Left lobe of liver (tissue), 2 donors: ENCODE measurements at places on chromosomes 3 and 15. TPM values are rescaled to one million over a fixed set of nuclear protein-coding genes. Genes with fewer than 3 reads are reported as not detected.

Gene ATP2B2
- total RNA-seq, result 37.9 TPM

Gene FES
- 39.4 TPM for total RNA-seq

- peak; percentile 3 for DNase-seq
These were observed 156.6 kb downstream of the RPLP1 start for GRCh38 chr15:69609176-69609575.

- DNase-seq, result no peak
These were observed 134.8 kb downstream of the NSMCE3 start for GRCh38 chr15:29134641-29135308.

GRCh38 chr15:80967451-80967850 lies 22.2 kb downstream of the MESD start:
- DNase-seq, result no peak

- no peak for DNase-seq
These were observed 28.1 kb downstream of the CPNE4 start for GRCh38 chr3:132006605-132007204.

GRCh38 chr3:11509173-11510000 lies 134.3 kb downstream of the VGLL4 start:
- DNase-seq, result peak; percentile 66

GRCh38 chr3:106452096-106452495 lies 583.3 kb upstream of the CBLB start:
- DNase-seq, result no peak

DNA sequence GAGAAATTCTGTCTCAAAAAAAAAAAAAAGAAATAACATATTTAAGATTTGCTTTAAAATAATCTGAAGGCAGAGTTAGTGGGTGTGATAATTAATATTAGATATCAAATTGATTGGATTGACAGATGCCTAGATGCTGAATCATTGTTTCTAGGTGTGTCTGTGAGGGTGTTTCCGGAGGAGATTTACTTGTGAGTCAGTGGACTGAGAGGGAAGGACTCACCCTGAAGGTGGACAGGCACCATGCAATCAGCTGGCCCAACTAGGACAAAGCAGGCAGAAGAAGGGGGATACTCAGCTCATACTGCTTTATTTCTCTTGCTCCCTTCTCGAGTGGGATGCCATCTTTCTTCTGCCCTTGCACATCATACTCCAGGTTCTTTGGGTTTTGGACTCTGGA lies 16.7 kb upstream of the RPL24 start:
- no peak for DNase-seq

DNA sequence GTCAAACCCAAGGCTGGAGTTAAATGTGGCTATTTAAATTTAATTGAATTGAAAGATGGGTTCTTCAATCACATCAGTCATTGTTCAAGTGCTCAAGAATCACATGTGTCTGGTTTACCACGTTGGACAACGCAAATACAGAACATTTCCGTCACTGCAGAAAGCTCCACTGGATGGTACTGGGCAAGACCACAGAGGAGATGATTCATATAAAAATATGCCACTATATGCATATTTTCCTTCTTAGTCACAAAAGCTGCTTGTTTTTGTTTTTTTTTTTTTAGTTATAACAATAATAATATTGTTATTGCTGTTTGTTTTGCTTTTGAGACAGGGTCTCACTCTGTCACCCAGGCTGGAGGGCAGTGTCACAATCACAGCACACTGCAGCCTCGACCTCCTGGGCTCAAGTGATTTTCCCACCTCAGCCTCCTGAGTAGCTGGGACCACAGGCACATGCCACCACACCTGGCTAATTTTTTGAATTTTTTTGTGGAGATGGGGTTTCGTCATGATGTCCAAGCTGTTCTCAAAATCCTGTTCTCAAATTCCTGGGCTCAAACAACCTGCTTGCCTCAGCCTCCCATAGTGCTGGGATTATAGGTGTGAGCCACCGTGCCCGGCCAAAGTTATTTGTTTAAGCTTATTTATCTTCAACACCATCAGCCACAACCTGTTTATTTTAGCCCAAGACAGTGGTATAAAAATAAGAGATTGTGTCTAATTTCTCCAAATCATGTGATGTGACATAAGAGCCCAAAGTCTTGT lies 19.4 kb downstream of the RTP3 start:
- DNase-seq, result no peak

DNA sequence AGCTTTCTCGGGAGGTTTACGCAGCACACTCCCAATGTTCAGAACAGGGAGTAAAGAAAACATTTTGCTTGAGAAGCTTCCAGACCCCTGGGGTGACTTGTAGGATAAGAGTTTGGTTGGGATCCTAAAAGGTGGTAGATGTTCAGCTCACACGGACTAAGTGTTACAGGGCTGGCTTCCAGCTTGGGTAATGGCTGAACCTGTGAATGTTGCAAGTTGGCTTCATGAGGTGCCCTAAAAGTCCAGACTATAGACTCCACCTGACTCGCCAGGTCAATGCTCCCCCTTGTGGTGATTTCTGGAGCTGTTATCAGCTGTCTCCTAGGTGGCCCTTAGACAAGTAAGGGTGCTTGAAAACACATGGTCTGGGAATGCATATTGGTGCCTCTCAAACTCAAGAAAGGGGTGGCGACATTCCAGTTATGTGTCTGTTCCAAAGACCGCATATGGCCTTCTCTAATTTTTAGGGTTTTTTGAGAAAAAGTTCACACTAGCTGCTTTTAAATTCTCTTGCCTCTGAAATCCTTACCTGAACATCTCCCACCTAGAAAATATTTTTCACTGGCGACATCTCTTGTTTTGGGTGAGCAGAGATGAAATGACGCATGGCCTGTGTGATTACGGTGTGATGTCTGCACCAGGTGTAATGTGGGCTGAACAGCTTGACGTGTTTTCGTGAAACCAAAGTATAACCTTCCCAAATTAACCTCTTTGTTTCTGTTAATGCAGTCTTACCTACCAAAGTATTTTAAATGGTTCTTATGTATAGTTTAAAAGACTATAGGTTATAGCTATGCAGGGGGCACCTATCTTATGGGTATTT lies 175.7 kb upstream of the KBTBD8 start:
- peak; percentile 82 for DNase-seq

DNA sequence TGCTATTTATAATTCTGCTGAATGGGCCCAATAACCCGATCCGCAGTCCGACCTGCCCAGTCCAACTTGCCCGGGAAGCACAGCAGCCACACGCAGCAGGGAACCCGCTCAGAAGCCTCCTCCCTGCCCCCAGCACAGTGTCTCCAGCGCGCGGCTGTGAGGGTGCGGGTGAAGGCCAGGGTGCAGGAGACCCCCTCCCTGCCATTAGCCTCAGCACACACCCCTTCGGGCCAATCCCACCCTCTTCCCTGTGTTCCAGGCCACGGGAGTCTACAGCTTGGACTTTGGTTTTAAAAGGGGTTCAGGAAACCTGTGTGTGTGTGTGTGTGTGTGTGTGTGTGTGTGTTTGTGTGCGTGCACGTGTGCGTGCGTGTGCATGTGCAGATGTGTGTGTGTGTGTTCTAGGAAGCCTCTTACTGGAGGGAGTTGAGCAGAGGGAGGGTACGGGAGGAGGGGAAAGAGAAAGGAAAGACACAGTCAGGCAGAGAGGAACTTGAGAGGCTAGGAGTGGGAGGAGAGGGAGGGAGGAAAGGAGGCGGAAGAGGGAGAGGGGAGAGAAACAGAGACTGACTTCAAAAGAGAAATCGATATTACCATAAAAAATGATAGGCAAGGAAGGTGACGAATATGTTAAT lies 34.2 kb downstream of the ATP2B2 start:
- DNase-seq, result no peak

DNA sequence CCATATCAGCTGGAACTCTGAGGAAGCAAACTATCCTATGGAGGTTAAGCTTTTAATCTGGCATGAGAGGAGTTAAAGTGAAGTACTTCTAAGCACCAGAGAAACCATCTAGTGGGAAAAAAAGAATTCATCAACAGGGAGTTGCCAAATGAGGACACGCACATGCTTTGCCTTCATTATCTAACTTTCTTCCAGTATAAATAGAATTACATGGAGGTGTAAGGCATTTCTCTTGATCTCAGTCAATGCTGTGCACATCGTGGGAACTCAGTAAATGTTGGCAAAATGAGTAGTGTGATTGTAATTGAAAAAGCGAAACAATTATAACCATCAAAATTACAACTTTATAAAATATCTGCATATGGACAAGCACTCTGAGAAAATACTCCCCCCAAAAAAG lies 8.0 kb upstream of the GSK3B start:
- no peak for DNase-seq

DNA sequence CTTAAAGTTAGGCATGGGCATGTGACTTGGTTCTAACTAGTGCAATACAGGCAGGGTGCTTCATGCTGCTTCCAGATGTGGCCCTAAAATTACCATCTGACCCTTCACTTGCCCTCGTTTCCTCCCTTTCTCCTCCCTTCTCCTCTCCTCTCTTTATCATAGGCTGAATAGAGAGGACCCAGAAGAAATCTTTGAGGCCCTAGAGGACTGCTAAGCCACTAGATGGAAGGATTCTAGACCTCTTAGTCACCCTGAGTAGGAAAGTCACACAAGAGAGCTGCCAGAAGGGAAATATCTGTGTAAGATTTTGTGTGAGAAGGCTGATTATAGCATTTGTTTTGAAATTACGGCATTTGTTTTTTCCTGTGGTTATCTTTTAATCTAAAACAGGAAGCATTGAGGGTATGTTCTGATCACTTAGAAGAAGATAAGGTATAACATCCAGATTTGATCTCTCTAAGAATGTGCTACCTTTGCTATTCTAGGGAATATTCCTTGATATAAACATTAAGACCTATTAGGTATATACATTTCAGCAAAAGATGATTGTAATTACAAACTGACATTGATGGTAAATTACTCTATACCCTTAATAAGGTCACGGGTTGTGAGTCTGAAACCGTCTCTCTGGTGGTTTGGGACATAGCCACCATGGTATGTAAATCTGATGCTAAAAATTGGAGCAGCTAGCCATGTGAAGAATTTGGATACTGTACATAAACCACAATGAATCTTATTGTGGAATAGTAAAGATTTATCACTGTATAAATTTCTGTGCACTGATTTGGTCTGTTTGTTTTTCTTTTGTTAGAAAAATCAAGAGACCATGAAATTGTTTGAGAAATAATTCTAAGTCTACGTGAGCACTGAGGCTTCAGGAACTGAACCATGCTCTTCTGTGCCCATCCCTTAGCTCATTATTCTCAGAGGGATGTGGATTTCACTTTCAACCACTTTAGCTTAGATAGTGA lies 84.1 kb downstream of the TP63 start:
- DNase-seq, result no peak
